Endodermal cell (in vitro differentiated cells): ENCODE measurements at places on chromosomes 1 and 21. TPM values are rescaled to one million over a fixed set of nuclear protein-coding genes. Genes with fewer than 3 reads are reported as not detected.

The GJA5 gene
- total RNA-seq, result 1.6 and 2.3 TPM in 2 replicates

GRCh38 chr1:230851291-230851691 is 17.0 kb downstream of the C1orf198 start:
- peak; percentile 82 for DNase-seq

GRCh38 chr1:8813016-8813763 is 4.2 kb downstream of the RERE start:
- DNase-seq, result no peak

GRCh38 chr1:28371010-28371377 is 1.5 kb downstream of the PHACTR4 start:
- DNase-seq, result no peak

The ACTN2 gene
- total RNA-seq, result 1.2 to 5.6 TPM (median 2.2 TPM) in 3 replicates

The RRP1B gene
- 17.8 to 46.0 TPM (median 44.4 TPM) in 3 replicates for total RNA-seq

DNA sequence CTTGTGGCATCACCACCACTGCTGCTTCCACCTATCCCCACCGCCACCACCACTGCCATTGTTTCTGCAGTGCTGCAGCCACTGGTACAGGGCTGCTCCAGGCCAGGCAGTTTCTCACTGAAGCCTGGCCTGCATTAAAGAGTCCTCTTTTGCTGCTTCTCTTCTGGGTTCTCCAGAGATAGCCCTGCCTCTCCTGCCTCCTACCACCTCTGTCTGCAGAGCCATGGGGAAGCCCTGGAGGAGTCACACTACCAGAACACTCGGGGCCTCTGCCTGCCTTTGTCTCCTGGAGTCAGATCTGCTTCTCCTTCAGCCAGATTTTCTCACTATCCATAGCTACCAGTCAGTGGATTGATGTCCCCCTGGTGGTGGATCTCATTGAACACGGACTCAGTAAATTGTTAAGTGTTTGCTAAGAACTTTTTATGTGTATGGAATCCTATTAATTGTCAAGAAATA is 37.7 kb upstream of the DDAH1 start:
- DNase-seq, result peak; percentile 89

- no peak for DNase-seq
These were observed 19.8 kb upstream of the LUZP1 start for GRCh38 chr1:23188434-23188884.

The SHISA4 gene
- total RNA-seq, result 4.7 and 5.8 TPM in 2 replicates

GRCh38 chr1:202113690-202114300 is 8.9 kb upstream of the GPR37L1 start:
- no peak for DNase-seq

The RAP1A gene
- total RNA-seq, result 34.0 to 35.0 TPM (median 35.0 TPM) in 3 replicates

GRCh38 chr21:16186742-16187141 is 457.0 kb downstream of the USP25 start:
- DNase-seq, result no peak

DNA sequence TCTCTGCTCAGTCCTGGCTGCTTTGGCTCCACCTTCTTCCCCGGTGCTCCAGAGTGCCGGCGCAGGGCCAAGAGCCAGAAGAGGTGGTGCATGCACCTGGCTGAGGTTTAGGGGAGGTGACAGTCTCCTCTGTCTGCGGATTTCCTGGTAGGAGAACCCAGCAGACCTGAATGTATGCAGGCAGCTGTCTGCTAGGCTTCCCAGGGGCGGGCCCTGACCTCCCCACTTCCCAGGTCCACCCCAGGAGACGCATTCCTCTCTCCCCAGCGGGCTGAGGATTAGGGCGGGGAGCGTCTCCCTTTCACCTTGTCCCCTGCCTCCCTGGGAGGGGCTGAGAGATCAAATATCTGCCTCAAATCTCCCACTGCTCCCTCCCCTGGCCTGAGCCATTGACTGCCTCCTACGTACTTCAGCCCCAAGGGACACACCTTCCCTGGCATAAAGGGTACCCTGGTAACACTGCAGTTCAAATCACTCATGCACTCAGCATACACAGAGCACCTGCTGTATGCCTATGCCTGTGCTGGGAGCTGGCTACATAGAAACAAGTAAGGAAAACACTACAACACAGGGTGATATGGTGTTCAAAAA is 27.5 kb downstream of the DMBX1 start:
- peak; percentile 97 for DNase-seq

The KLHDC9 gene
- total RNA-seq, result 14.6 and 15.6 TPM in 2 replicates

The PTGS2 gene
- 0.15 to 0.84 TPM (median 0.40 TPM) in 3 replicates for total RNA-seq

- DNase-seq, result no peak
These were observed 132.9 kb upstream of the GFI1 start for GRCh38 chr1:92619466-92620189.

The SASS6 gene
- total RNA-seq, result 8.8 and 9.7 TPM in 2 replicates
